ENCODE measurements at places on chromosomes 11 and 22.
A peak's percentile ranks its signal among the peaks of the same experiment; 100 is the strongest.

DNA sequence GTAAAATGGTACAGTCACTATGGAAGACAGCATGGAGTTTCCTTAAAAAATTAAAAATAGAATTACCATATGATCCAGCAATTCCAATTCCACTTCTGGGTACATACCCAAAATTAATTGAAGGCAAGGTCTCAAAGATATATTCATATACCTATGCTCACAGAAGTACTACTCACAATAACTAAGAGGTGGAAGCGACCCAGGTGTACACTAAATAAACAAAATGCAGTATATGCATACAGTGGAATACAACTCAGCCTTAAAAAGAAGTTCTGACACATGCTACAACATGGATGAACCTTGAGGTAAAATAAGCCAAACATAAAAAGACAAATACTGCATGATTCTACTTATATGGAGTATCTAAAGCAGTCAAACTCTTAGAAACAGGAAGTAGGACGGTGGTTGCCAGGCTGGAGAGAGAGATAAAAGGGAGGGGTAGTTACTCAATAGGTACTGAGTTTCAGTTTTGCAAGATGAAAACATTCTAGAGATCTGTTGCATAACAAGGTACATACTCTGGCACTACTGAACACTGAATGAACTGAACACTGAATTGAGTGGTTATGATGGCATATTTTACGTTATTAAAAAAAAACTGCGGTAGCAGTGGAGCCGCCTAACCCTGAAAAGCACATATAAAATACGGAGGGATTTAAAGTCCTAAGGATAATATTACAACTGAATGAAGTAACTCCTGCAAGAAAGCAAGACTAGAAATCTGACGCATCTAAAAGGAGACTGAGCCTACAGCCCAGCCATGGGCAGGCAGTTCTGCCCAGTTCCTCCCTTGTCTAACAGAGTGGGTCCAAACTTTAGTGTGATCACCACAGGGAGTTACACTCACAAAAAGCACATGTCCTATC lies 12.8 kb downstream of the DGCR2 start:
- no peak for DNase-seq

GRCh38 chr11:79152511-79152910 lies 288.3 kb downstream of the TENM4 start:
- DNase-seq, result no peak

GRCh38 chr11:97345032-97345431 lies 955.2 kb downstream of the JRKL start:
- DNase-seq, result no peak

- DNase-seq, result peak; percentile 13
Measured at GRCh38 chr11:13595166-13595565, 73.3 kb upstream of the FAR1 start.

DNA sequence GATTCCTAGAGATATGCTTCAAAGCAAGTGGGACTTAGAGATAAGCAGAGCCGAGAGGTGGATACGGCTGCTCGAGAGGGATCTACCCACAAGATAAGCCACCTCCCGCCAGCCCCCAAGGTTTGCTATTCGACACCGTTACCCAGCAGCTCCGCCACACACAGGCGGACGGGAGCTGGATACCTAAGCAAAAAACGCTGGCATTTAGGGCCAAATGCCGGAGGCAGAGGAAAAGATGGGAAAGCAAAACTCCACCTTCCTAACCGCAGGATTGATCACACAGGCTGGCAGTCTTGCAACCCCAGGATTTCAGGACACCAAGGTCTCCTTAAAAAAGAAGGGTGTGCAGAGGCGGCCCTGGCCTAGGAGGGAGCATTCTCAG lies 709 bp downstream of the FTH1 start:
- DNase-seq, result no peak

- no peak for DNase-seq
Measured at GRCh38 chr11:10294290-10294953, 403 bp upstream of the SBF2 start.

GRCh38 chr11:72568861-72569260 lies 105.4 kb downstream of the PDE2A start:
- no peak for DNase-seq

- no peak for DNase-seq
Measured at GRCh38 chr11:3102641-3102921, 45.4 kb upstream of the CARS1 start.

GRCh38 chr22:30694640-30695350 lies at the start of gene OSBP2:
OSBP2 (plus strand) TSS chr22:30694874; CDS start chr22:30694910, 36 bp downstream.
- no peak for DNase-seq

DNA sequence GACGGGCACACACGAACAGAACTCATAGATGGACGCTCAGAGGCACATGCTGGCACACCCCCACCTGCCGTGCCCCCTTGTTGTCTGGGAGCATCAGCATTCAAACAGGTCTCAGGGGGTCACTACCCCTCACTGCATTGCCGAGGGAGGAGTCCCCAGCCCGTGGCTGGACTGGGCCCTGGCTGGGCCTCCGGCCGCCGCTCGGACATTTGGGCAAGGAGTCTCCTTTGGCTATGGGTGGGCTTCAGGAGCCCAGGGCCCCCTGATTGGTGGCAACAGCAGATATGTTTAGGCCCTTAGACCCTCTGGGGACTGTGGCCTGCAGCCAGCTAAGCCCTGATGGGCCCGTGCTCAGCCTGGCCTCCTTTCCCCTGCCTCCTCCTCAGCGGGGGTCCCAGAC lies 41.9 kb downstream of the FLRT1 start:
- no peak for DNase-seq

DNA sequence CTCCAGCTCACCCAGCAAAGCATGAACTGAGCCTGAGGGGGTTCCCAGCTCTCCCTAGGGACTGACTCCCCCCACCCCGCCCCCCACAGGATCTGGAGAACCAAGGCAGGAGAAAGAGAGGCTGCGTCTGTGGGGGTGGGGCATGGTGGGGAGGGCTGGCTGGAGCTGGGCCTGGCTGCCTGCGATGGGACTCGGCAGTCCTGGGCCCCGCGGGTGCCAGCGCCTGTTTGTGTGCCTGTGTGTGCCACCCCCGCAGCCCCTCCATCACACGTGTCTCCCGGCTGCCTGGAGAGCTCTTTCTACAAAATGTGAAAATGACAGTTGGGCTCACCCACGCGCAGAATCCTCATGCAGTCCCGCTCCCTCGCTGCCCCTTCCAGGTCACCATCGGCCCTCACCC lies 46.8 kb downstream of the CACNA1I start:
- DNase-seq, result no peak

- no peak for DNase-seq
Measured at GRCh38 chr11:15795378-15795777, 561.0 kb downstream of the SOX6 start.

- no peak for DNase-seq
Measured at GRCh38 chr11:116065986-116066385, 561.8 kb upstream of the CADM1 start.

GRCh38 chr22:32695451-32695891 lies 106.0 kb upstream of the TIMP3 start:
- DNase-seq, result no peak

- DNase-seq, result peak; percentile 12
Measured at GRCh38 chr11:133163463-133164419, 368.6 kb downstream of the OPCML start.

DNA sequence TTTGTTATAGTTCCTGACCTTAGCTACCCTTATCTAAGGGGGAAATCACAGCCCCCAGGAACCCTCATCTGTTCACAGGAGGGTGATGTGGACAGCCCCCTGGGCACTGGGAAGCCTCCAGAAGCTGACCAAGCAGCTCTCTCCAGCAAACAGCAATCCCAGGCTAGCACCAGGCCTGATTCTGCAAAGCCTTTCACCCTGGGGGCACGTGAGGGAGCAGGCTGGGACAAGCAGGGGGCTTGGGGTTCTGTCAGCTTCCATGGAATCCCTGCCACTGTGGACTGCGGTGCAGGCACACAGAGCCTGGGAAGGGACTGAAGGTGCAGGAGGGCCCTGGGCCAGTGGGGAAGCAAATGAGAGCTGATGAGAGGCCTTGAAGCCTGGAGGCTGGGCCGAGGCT lies 2.1 kb downstream of the PGAP2 start:
- no peak for DNase-seq

GRCh38 chr11:85955531-85955930 lies 100.3 kb downstream of the CCDC83 start:
- DNase-seq, result peak; percentile 76

DNA sequence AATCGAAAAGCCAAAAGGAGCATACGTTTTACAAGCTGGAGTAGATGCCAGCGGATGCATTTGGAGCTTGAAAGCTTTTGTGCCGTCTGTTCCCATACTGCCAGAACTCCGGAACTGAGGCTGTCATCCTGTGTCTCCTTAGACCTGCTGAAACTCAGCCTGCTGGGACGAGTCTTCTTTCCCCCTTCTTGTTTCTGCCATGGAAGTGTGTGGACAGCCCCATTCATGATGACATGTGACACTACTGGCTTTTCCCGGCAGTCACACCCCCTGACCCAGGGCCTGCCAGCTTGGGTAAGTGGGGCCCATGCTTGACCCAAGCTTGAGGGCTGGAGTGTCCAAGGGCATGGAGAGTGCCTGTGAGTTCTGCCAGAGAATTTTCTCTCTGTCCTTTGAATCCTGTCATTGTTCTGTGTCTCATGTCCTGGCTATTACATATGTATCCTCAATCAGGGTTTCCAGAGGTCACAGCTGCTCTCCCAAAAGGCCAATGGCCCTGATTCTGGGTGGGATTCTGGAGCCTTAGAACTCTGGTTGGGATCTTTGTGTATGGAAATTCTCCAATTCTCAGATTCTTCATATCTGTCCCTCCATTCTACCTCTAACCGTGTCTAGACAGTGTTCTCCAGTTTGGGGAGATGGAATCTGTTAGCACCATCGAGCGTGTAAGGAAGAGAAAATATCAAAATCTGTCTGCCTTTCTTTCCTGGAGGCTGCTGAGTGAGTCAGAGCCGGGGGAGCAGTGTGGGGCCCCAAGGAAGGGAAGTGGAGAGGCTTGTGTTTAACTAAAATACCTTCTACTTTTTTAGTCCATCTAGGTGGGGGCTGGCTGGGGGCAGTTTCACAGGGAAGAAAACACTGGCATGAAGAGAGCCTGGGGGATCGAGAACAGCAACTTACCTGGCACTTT lies 73.2 kb downstream of the KIAA1671 start:
- no peak for DNase-seq

- no peak for DNase-seq
Measured at GRCh38 chr11:71102251-71102995, 150.0 kb downstream of the SHANK2 start.

- DNase-seq, result no peak
Measured at GRCh38 chr11:57484141-57484710, 23.9 kb downstream of the RTN4RL2 start.

Data from fibroblast of skin of left biceps (primary cell).